ENCODE measurements at places on chromosomes 6 and 20.

- DNase-seq, result no peak
Measured at GRCh38 chr20:40218316-40218969, 470.6 kb downstream of the MAFB start.

- DNase-seq, result no peak
Measured at GRCh38 chr6:3263096-3263495, 4.3 kb downstream of the PSMG4 start.

GRCh38 chr6:4460586-4461475 is 315.4 kb upstream of the CDYL start:
- DNase-seq, result no peak

- no peak for DNase-seq
Measured at GRCh38 chr6:124986164-124986563, 23.9 kb downstream of the RNF217 start.

DNA sequence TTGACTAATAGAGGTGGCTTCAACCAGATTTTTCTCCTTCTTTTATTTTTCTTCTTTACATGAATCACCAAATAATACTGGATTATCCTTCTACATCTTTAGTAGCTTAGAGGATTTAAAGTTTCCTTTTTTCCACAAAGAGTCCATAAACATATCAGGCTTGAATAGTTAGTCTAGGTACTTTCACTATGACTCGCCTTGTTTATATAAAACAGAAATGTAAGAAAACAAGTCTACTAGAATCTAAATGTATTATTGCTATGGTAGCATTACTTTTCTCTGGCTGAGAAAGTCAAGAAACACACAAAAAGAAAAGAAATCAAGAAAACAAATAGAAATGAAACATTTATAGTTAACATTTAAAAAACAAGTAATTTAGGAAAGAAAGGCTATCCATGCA is 215.2 kb downstream of the PTPRK start:
- no peak for DNase-seq

DNA sequence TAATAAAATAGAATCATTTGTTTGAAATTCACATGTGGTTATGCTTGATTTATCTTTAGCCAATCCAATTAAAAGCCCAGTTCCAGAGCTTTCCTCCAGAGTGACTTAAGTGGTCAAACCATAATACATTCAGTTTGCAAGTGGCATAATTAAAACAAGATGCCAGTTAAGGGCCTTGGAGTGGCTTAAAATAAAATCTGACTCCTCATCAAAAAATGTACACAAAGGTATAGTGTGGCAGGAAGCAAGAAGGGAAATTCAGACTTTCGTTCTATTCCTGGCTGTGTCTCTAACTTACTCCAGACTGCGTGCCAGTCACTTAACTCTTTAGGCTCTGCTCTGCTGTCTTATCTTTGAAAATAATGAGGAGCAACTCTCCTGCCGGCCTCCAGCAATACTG is 251.3 kb upstream of the PRND start:
- DNase-seq, result no peak

DNA sequence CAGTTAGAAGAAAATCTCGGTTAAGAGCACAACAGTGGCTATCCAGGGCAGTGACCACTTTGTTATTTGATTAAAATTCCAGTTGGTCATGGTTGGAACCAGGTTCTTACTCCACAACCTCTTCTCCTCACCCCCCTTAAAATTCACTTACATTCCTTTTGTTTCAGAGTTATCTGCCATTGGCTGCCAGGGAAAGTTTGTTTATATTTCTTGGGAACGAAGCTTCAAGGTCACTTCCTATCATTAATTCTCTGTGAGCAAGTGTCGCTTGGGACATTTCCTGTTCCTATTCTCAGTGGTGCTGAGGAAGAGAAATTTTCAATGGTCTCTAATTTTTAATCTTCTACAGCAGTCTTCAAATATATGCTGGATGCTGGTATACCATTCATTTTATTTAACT is 121.1 kb upstream of the COL21A1 start:
- peak; percentile 89 for DNase-seq

DNA sequence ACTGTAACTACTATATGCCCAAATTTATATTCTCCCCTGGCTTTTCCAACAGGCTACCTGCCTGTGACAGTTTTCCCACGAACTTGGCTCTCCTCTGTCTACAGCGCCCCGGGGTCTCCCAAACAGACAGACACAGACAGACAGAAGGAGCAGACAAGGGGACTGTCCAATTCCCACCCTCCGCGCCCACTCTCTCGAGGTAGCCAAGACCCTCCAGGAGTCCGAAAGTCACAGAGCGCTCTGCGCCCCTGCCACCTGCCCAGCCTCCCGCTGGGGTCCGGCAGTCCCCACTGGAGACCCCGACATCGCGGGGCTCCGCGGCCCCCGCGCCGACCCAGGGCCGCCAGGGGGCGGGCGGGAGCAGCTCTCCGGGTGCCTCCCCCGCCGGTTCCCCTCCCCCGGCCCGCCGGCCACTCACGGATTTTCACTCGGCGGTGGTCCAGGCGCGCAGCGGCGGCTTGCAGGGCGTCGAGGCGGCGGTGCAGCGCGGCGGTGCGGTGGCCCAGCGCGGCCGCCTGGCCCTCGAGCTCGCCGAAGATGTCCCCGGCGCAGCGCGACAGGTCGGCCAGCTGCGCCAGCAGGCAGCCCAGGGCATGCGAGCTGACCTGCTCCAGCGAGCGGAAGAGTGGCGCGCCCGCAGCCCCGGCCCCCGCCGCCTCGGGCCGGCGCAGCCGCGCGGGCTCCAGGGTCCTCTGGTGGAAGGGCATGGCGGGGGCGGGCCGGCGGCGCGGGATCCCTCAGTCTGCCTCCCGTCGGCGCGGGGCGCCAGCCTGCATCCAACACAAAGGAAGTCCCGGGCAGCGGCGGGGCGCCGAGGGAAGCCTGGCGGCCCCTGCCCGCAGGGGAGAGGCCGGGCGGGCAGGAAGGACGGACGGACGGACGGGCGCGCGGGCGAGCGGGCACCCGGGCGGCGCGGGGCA is 81.3 kb upstream of the CCDC28A start:
- no peak for DNase-seq

DNA sequence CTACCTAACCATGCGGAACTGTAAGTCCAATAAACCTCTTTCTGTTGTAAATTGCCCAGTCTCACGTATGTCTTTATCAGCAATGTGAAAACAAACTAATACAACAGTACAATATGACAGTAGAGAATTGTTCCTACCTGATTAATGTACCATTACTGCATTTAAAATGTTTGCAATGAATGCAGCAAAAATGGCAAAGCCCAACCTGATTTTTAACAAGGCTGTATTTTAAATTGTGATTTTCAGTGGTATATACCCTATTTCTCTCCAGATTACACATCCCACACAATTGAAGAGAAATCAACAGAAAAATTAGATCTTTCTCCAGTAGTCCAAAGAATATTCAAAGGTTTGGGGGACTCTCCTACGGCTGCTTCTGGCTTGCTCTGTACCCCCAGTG is 3.3 kb upstream of the PCSK2 start:
- DNase-seq, result no peak

DNA sequence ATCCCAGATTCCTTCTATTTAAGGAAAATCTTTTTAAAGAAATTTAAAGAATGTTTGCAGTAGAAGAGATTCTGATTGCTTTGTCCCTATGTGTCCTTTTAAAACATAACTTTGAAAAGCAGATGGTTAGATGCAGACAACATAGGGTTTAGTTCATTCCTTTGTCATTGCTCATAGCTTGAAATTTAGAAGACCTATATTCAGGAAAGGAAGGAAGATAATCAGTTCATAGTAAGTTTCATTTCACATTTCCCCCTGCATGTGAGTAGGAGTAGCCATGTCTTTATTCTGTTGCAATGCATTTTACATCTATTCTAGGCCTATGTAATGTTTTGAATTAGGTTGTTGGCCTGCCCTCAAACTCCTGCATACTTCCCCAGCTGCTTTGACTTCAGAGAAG is 197.9 kb upstream of the GRIK2 start:
- DNase-seq, result no peak

GRCh38 chr6:15420959-15421438 is 175.1 kb downstream of the JARID2 start:
- peak; percentile 65 for DNase-seq

DNA sequence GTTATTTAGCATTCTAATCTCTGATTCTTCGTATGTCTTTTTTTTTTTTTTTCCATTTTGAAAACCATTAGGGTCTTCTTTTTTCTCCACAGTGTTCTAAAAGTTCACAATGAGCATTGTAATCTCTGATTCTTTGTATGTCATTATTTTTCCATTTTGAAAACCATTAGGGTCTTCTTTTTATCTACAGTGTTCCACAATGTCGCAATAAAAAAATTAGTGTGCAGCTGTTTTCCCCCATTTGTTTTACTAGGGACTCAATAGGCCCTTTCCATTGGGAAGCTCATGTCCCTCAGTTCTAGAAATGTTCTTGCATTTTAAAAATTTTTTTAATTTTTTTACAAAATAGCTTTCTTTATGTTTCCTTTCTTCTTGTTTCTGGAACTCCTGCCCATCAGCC is 64.2 kb downstream of the RNF182 start:
- DNase-seq, result peak; percentile 14

DNA sequence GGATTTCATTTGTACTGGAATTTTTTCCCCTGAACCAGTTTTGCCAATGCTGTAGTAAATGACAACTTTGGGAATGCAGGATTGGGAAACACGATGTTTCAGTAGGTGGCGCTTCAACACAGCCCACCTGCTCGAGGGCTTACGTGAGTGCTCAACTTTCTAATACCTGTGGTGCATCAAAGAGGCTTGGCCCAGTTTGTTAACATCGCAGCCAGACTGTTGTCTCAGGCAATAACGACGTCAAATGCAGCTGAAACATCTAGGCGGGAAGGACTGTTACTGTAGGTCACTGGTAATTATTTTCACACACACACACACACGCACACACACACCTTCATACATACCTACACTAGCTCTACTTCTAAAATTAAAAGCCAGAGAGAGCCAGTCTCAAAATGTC is 815.5 kb upstream of the SLC35B3 start:
- peak; percentile 47 for DNase-seq

- DNase-seq, result peak; percentile 61
Measured at GRCh38 chr20:23419995-23420901, 1.0 kb downstream of the NAPB start.

DNA sequence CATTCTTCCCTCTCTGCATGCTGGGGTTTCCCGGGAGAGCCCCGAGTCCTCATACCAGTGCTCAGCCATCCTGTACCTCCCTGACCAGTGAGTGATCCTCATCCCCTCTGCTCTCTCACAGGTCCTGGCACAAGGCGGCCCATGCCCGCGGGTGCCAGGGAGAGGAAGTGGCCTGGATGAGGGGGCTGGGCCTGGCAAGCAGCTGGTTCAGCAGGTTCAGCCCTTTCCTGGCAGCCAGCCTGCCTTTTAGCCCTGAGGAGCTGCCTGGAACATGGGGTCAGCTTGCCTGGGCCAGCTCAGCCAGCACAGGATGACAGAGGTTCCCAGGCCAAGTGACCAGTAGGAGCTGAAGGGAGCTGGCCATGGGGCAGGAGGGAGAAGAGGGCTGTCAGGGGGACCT is 10.9 kb downstream of the MOCS1 start:
- DNase-seq, result no peak

GRCh38 chr6:51466427-51466826 is 621.0 kb downstream of the PKHD1 start:
- DNase-seq, result no peak

- peak; percentile 41 for DNase-seq
Measured at GRCh38 chr6:71190809-71191208, 97.8 kb upstream of the OGFRL1 start.

DNA sequence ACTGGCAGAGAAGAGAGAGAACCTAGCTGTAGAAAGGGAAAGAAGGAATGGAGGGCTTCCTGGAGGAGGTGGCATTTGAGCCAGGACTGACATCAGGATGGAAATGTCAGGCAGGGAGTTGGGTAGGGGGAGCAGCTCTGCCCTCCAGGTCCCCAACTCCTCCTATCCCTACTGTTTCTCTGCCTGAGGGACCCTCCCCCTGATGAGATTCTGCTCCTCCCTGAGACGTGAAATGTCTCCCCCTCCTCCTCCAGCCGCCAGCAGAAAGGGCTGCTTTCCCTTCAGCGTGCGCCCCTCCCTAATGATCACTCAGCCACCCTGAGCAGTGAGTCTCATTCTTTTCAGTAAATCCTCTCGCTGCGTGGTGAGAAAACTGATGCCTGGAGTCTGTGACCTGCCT is 40.6 kb downstream of the HLA-DPB1 start:
- no peak for DNase-seq

DNA sequence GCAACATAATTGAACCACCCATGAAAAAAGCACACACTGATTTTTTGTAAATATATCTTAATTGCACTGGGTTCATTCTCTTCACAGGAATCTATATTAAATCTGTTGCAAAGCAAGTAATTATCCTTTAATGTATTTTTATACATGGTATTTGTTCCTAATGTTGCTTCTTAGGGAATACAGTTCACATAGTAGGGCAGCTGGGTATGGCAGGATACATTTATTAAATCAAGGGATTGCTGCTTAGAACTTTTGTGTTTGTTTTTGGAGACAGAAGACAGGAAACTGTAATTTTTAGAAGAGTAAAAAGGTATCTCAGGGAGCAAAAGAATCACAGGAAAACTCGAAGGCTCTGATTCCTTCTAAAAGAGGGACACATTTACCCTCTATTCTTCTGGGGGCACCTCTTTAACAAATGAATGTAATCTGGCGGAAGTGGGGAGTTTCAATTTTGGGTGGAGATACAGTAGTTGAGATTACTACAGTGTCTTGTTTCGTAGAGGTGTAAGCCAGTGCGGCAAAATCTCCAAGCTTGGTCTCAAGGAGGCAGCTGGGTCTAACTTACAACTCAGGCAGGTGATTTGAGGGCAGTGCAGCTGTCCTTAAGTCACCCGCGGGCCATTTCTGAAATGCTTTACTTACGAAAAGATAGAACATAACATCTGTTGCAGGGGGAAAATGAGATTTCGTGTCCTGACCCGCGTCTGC is 812 bp upstream of the SMIM13 start:
- DNase-seq, result no peak

DNA sequence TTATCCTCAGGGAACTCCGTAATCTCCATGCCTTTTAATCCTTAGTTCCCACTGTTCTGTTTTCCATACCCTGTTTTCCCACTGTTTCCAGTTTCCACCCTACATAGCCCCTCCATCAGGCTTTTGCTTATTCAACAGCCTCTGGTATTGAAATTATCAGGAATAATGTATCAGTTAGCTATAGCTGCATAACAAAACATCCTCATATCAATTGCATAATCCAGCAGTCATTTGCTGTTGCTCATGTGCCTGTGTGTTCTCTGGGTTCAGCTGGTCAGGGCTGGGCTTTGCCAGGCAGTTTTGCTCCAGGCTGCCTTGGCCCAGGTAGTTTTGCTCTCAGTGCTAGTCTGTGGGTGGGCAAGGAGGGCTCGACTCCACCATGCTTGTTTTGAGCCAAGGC is 94.3 kb upstream of the FOXA2 start:
- no peak for DNase-seq

DNA sequence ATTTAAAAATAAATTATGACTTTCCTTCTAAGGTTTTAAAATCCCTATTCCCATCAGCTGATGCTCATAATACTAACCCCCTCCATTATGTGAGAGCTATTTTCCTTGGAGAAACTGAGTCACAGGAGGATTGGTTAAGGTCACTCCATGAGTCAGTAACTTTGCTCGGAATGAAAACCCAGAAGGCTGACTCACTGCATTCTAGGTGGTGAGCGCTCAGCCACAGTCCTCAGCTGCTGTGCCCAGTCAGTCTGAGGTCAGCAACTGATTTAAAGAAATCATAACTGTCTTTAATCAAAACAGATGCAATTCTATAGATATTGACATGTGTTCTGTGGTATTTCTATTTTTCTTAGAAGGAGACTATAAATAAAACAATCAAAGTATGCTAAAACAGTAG is 359.2 kb downstream of the GJA1 start:
- DNase-seq, result peak; percentile 76

- no peak for DNase-seq
Measured at GRCh38 chr6:18561037-18561750, 174.0 kb downstream of the RNF144B start.

Data from dermis microvascular lymphatic vessel endothelial cell (primary cell).